ENCODE measurements at places on chromosomes 3 and 15.

DNA sequence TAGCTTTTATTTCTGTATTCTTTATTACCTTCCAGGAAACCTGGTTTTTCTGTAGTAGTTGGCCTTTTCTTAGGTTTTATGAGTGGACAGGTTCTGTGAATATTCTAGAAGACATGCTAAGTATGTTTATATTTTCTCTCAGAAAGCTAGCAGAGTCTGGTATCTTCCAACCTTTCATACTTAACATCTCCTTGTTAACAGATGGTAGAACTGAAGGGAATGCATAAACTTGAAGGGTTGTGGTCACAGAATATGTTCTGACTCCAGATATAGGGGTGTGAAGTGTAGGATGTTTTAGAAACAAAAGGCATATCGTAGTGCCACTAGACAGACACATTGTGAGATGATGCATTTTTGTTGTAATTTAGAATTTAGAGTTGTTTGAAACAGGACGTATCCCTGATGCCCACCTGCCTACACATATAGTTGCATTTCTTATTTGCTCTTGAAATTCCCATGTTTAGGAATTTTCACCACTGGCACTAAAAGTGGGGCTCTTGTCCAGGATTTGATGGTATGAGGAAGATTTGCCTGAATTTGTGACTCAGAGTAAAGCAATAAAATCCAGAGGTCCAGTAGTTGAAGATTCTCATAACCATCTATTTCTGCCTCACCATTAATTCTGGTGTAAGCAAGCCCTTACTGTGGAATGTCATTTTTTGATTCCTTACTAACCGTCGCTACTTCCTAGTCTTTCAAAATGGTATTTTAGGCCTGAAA, 274.5 kb downstream of the FEZF2 start:
- DNase-seq: no peak

DNA sequence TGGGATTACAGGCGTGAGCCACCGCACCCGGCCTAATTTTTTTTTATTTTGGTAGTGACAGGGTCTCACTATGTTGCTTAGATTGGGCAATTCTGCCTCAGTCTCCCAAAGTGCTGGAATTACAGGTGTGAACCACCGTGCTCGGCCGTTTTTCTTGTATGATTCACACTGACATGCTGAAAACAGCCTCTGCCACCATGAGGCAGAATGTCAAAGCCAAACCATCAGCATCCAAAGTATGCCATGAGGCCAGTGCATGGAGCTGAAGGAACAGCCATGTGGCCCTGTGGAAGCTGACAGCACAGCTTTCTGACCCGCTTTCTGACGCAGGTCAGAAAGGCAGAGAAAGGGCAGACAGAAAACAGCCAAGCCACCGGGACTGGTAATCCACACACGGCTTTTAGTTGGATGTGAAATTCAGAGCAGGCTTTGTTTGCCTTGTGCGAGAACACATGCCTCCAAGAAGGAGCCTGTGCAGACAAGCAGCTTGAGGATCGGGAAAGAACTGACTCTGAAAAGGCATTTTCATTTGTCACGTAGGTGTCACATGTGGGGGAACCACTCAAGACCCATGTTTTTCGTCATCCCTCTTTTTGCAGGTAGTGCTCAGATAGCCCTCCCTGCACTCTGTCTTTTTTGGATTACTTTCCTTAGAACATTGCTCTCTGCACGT, 25.1 kb downstream of the XYLB start:
- DNase-seq: no peak

GRCh38 chr3:186683979-186684378, 18.2 kb downstream of the HRG start:
- no peak for DNase-seq

- DNase-seq: no peak
Observed at GRCh38 chr3:170840291-170840859, 29.6 kb downstream of the RPL22L1 start.

DNA sequence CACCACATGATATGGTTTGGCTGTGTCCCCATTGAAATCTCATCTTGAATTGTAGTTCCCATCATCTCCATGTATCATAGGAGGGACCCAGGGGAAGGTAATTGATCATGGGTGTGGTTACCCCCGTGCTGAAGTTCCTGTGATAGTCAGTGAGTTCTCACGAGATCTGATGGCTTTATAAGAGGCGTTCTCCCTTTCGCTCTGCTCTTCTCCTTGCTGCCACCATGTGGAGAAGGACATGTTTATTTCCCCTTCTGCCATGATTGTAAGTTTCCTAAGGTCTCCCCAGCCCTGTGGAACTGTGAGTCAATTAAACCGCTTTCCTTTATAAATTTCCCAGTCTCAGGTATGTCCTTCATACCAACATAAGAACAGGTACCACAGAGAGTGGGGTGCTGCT, 21.9 kb downstream of the OSTN start:
- DNase-seq: no peak

GRCh38 chr3:36729204-36730056, 34.9 kb downstream of the DCLK3 start:
- no peak for DNase-seq

DNA sequence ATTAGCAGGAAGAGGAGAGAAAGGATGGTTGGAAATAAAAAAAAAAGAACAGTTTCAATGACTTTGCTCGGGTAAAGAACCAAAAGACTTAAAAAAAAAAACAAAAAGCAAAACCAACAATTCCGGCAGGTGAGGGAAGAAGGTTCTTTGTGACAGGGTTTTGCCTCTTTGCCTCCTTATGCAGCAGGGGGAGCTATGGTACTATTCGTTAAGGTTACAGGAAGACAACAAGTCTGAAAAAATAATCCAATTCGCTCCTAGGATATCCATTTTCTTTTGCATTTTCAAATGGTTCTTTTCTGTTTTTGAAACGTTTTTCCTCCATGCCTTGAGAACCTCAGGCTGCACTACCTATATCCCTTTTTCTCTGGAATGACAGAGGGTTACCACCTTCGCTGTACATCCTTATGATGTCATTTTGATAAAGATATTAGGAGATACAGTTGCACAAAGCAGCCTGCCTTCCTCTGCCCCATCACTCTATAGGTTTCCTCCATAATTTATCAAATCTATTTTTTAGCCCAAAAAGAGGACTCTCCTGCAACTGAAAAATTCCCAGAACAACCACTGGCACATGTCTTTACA, 55.0 kb downstream of the CFAP20DC start:
- no peak for DNase-seq

- DNase-seq: no peak
Observed at GRCh38 chr15:64536244-64536836, 76.0 kb downstream of the ZNF609 start.

GRCh38 chr15:90033006-90033405, 31.9 kb downstream of the ZNF710 start:
- DNase-seq: no peak

- no peak for DNase-seq
Observed at GRCh38 chr3:196217307-196218154, 1.2 kb downstream of the SLC51A start.

GRCh38 chr15:91254766-91255165, 154.7 kb downstream of the SV2B start:
- DNase-seq: no peak

GRCh38 chr15:71752604-71753289, 57.6 kb upstream of the NR2E3 start:
- DNase-seq: no peak

DNA sequence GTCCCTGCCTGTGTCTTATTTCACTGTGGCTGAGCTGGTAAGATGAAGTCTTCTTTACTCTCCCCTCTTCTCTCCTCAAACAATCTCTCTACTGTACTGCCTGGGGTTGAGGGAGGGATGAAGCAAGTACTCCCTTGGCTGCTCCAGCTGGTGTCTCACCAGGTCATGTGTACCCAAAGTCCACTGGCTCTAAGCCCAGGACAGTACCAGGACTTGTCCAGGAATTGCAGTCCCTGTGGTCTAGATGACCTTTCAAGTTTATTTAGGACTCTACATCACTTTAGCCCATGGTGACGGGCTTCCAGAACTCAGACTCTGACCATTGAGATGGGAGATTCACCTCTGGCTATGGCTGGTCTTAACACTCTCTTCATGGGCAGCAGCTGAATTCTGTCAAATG, 17.5 kb upstream of the SLC27A2 start:
- DNase-seq: no peak

GRCh38 chr15:100809587-100809986, 70.0 kb upstream of the ALDH1A3 start:
- no peak for DNase-seq

- no peak for DNase-seq
Observed at GRCh38 chr3:15420871-15421270, 6.5 kb downstream of the METTL6 start.

GRCh38 chr15:40770147-40770721, 454 bp downstream of the C15orf62 start:
- no peak for DNase-seq

GRCh38 chr3:50268703-50269451, at the start of gene SEMA3B:
Gene SEMA3B (plus strand): TSS chr3:50269147. CDS start chr3:50269241, 94 bp downstream.
- DNase-seq: no peak

Measured in stimulated activated CD8-positive, alpha-beta memory T cell treated with anti-CD3 and anti-CD28 coated beads, Interleukin-7, amount 100 ng/mL, for 1 hour (primary cell).